M059J (cell line): ENCODE measurements at places on chromosomes 1 and 21. TPM values are rescaled to one million over a fixed set of nuclear protein-coding genes. Genes with fewer than 3 reads are reported as not detected.

GRCh38 chr21:26470351-26471098 is 102.6 kb downstream of the CYYR1 start:
- no peak for DNase-seq

ARHGAP30 gene
- total RNA-seq = 0.12 TPM in 1 of 2 replicates, not detected in the other

OR14K1 gene
- not detected in 2 replicates for total RNA-seq

GRCh38 chr21:36188081-36188681 is 31.6 kb downstream of the DOP1B start:
- no peak for DNase-seq

GRCh38 chr1:27539901-27540861 is 50.2 kb upstream of the WASF2 start:
- DNase-seq = peak; percentile 99

DNA sequence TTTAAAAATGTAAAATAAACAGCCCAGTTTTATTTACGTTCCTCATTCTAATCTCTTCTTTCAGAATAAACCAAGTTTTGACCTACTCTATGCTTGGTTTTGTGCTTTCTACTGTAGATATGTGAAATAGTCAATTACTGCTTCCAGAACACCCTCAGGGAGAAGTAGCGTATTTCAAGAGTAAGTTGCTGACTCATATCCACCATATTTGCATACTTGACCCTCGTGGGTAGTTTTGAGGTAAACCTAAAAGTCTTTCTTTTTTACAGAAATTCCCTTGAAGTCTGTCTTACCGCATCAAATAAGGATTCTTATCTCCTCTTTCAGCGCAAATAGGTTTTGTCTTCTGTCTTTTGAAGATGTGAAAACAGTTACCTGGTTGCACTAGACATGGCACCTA is 1.4 kb upstream of the OR2L3 start:
- DNase-seq = peak; percentile 2

DNA sequence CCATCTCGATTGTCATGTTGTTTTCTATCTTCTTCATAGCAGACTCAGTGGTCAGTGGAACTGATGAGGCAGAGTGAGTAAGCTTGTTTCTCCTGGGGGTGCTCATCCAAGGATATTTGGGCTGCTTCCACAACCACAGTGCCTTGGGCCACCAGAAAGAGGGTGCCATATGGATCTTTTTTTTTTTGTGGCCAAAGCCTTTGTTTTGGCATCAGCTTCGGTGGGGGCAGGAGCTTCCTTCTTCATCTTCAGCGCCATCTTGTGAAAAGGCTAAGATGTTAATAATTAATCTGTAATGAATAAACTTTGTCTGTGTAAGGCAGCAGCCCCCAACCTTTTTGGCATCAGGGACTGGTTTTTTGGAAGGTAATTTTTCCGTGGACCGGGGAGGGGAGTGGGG is 6.6 kb upstream of the PLPP3 start:
- DNase-seq = peak; percentile 56

DNA sequence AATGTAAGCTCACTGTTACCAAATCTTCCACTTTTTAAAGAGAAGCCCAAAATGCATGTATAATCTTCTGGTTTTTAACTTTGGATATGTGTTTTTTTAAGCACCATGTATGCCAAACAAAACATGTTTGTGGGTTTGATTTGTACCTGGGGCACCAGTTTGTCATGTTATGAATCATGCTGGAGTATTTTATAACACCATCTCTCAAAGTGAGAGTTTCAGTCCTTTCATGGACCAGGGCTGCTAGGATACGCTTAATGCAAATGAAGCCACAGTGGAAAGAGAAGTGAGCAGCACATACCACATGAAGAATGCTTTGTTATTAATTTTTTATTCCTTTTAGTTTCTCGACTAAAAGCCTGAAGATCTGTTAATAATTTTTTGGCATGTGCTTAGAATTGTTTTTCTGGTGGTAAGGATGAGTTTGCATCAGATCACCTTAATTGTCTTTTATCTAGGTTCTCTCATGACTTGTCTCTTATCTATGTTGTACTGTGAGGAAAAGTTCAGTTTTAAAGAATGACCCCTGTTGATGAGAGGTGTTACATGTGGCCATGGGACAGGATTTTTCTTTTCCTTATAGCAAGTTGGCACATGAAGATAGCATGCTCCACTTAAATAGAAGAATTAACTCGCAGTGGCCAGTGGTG is 2.0 kb upstream of the RABGAP1L start:
- DNase-seq = peak; percentile 51

GRCh38 chr1:57799490-57800115 is 375.7 kb upstream of the DAB1 start:
- DNase-seq = no peak

DNA sequence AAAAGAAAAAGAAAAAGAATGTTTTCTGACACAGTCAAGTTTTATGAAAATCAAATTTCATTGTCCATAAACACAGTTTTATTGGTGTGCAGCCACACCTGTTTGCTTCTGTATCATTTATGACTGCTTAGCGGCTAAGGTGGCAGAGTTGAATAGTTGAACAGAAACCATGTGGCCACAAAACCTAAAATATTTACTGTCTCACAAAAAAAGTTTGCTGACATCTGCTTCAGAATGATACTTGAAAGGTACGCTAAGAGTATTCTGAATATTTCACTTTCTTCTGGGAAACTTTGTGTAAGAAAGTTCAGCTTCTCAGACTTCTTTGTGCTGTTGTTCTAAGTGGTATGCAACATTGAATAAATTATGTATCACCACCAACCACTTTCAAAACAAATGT is 6.2 kb downstream of the KCNK1 start:
- DNase-seq = no peak

- DNase-seq = peak; percentile 86
Measured at GRCh38 chr1:24743404-24744211, 1.6 kb upstream of the CLIC4 start.

ESRRG gene
- total RNA-seq = 0.07 TPM in 1 of 2 replicates, not detected in the other

CFAP107 gene
- not detected in 2 replicates for total RNA-seq

PRR9 gene
- total RNA-seq = not detected in 2 replicates

DNA sequence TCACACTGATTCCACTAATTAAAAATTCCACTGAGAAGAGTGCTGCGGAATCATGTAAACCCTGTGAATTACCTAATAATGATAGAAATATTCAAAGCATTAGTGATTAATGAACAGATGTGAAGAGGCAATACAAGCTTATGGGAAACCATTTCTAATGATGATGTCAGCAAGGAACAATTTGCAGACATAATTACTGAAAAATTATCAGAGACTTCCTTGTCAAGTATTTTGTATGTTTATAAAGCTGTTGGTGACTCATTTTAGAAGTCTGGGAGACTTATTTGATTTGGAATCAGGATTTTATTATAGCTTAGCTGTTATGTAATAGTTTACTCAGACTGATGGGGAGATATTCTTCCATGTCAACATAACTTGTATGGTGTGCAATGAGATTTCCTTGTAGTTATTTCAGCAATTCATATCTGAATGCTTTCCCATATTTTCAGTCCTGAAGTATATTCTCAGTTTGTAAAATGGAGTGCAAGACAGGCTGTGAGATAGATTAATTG is 135.5 kb downstream of the TGFB2 start:
- peak; percentile 94 for DNase-seq

GRCh38 chr1:2311184-2312032 is 79.9 kb downstream of the MORN1 start:
- DNase-seq = peak; percentile 66

NUAK2 gene
- total RNA-seq = 6.7 and 8.4 TPM in 2 replicates

FAM72D gene
- total RNA-seq = 8.3 and 8.6 TPM in 2 replicates

- DNase-seq = peak; percentile 69
Measured at GRCh38 chr1:27959792-27960603, at the start of gene XKR8. Gene XKR8, plus strand, starts transcription at chr1:27959973. Its CDS starts 97 bp downstream, at chr1:27960070.

DNA sequence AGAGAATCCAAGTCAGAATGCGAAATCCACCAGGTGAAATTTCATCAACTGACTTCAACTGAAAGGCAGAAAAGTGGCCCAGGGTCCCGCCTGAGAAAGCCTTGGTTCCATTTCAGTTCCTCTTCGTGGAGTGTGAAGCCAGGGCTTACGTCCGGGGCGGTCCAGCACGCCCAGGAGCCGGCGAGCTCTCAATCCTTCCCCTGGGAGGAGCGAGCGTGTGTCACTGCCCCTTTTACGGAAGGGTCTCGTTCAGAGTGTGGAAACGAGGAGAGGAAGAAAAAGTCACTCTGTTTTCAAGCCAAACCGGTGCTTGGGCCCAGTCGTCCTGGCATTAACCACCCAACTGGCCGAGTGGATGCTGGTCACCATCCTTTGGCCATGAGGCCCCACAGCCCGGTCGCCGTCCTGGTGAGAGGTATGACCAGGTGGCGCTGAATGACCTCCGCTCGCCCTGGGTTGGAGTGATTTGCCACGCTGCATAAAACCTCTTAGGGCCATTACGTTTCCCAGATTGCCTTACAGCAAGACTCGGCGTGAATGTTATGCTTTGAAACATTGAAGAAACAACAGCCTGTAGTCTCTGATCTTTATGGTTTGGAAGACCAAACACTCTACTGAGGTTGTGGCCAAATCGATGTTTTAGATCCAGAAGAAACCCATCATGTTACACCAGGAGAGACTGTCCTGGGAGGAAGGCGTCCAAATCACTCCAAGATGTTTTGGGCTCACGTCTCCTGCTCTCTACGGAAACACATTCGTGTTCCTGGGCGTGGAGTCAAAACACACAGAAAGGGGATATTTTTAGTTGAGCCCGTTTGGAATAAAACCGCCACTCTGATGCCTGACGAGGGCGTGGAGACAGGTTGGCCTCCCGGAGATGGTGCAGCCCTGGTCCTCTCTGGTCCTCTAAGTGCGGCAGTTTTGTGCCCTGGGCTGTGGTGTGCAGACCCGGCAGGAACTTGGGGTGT is 93.6 kb upstream of the ACTRT2 start:
- no peak for DNase-seq

- no peak for DNase-seq
Measured at GRCh38 chr1:234241941-234242490, 131.2 kb upstream of the COA6 start.

CNR2 gene
- total RNA-seq = not detected in 2 replicates

DNA sequence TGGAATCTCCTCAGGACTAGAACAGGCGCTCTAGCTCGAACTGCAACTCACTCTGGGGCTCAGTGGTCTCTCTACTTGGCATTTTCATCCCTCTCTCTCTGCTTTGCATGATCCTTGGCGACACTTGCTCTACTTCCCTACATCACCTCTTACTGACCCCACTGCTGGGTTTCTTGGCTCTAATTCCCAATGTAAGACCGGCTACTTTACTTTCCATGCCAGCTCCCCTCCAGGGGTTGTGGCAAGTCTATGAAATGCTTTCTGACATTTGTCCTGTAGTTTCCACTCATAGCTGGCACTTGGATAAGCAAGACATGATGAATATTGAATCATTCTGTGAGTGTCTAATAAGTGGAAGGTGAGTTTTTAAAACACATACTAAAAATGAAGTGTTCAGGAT is 292.3 kb downstream of the USP25 start:
- no peak for DNase-seq

DNA sequence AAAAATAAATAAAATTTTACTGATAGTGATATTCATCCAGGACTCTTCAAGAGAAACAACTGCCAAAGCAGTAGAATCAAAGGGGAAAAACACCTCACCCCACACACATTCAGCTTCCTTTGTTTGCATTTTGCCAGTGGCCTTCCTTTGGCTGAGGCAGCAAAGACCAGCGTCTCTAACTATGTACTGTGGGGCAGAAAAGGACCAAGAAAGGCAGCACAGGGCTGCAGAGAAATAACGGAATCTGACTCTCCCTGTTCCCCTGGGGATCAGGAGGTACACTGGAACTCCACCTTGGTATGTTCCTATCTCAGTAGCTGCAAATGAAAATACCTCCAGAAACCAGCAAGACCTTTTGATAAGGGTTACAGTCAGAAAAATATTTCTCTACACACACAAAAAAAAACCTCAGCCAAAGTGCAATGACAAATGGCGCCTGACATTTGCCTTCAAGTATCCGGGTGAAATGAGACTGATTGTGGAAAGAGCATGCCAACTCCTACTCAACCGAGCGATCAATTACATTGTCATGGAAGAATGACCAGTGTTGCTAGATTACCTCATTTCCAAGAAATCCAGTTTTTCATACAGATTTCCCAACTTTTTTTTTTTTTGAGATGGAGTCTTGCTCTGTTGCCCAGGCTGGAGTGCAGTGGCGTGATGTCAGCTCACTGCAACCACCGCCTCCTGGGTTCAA is 50.9 kb downstream of the TARBP1 start:
- no peak for DNase-seq

DNA sequence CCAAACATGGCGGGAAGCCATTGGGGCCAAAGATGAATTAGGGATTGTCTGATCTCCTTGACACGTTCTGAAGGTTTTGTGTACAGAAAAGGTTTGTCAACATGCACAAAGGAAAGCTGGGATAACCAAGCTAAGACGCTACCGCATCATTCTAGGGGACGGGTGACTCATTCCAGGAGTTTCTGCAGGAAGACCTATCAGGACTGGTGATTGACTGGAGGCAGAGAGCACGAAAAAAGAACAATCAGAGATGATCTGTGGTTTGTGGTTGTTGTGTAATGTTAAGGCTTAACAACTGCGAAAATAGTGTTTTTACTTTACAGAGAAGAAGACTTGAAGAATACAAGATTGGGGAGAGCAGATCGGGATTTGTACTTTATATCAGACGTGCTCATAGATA is 22.2 kb upstream of the ERG start:
- peak; percentile 73 for DNase-seq

- DNase-seq = no peak
Measured at GRCh38 chr21:42362700-42363099, 3.6 kb downstream of the TFF1 start.

MCOLN3 gene
- total RNA-seq = 2.1 and 4.3 TPM in 2 replicates

- DNase-seq = peak; percentile 6
Measured at GRCh38 chr1:116001739-116002487, 25.6 kb downstream of the SLC22A15 start.
